ENCODE measurements at places on chromosomes 4 and X.

- DNase-seq = no peak
These were observed 76.9 kb downstream of the RRAGB start for GRCh38 chrX:55794405-55794804.

DNA sequence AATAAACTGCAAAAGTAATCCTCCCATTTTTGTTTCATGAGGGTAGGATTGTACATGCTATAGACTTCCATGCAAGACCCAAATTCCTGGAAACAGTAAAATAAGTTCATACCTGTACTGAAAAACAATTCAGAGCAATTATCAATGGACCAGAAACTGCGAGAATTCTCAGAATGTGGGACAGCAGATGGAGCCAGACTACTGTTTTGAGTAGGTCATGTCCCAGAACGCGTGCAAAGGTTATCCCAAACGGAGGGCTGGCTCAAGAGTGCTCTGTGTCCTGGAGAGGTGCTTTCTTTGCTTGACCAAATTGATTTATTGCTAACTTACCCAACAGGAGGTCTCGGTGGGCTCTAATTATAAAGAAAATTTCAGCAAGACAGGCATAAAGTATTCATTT, 1.7 kb upstream of the MAGEH1 start:
- DNase-seq = no peak

DNA sequence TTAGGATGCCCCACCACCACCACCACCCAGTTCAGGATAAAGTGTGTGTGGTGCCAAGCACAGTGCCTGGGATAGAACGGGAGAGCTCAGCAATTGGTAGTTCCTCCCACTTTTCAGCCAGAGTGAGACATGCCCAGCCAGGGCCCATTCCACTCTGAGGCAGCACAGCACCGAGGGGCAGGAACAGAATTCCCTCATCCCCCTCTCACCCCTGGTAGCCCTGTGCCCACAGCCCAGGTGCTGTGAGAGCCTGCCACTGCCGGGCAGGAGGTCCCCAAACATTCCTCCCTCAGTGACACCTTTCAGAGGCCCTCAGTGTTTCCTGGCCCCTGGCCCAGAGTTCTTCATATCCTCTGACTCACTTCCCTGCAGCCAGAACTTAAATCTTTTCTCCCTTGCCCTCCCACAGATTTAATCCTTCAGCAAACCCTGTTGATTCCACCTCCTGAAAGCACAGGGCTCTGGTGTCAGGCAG, 8.1 kb downstream of the RIPPLY1 start:
- DNase-seq = peak; percentile 15

GRCh38 chrX:31336419-31336818, 264.6 kb upstream of the FTHL17 start:
- no peak for DNase-seq

GRCh38 chr4:115657991-115658650, 544.7 kb upstream of the NDST4 start:
- DNase-seq = no peak

DNA sequence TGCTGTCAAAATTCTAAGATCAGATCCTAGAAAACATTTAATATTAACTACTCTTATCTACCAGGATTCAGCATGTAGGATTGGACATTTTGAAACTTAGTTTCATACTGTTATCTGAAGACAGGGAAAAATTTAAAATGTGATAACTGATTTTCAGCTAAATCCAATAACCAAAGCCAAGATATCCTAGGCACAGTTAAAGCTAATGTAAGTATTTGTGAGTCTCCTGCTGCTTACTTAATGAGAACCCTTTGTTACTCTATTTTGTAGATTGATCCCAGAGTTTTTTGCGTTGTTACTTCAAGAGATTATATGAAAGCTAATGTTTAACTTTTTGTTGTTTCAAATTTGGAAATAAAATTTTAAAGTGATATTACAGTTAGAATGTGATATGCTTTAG, 2.0 kb downstream of the CPE start:
- DNase-seq = no peak

DNA sequence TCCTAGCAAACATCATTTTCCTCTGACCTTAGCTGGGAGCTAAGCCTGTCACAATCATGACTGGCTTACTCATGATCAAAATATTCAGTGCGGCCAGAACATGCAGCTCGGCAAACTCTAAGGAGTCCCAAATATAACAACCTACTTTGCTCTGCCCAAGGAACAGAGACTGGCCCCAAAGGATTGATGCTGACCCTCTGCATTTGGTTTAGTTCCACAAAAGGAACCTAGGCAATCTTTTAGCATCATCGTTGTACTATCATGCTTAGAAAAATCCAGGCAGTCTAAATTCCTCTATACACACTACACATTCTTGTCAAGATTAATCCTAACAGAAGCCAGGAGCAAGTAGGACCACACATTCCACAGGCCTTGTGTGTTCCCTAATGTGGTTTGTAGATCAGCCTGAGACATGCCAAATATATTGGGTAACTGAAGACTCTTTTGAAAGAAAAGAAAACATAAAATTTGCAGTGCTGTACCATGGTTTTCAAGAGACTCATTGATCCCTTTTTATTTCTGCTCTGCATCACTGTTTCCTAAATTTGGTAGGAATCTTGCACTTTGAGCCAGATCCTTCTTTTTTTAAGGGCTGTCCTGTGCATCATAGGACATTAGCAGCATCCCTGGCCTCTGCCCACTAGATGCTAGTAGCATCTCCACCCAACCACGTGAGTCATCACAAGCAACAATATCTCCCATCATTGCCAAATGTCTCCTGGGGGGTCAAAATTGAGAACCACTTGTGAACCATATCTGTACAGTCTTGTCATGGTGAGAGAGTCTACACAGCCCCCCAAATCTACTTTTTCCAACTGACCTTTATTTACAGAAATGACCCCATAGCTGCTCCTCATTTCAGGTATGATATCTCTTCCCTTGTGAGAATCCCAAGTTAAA, 17.6 kb upstream of the CC2D2A start:
- DNase-seq = peak; percentile 65

DNA sequence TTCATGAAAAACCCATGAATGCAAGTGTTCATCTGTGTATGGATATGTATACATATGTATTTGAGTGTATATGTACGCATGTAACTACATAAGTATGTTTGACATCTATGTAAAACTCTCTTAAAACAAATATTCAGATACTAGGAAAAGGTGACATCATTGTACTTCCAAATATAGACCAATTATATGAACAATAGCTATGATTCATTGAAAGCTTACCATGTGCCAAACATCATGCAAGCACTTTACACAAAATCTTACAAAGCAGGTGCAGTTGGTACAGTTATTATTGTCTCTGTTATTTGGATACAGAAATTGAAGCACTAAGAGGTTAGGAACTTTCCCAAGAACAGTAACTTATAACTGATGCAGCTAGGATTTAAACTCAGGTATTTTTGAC, 21.4 kb downstream of the MAGEB17 start:
- no peak for DNase-seq

- DNase-seq = peak; percentile 61
These were observed 587 bp downstream of the CD99 start for GRCh38 chrX:2691543-2692220.

DNA sequence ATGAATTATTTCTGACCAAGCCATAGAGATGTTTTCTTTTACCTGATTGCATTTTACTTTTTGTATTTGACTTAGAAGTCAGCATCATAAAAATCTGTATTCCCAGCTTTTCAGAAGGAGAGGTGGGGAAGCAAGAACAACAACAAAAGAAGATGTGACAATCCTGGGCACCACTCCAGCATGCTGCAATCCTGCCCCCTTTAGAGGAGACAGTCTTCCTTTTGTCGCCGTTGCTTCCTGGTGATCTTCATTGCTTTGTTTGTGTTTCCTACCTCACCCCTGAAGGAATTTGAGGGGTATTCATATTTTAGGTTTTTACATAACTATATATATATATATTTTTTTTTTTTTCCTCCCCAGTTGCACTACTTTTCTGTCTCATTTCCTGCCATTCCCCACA, 3.7 kb downstream of the QRFPR start:
- no peak for DNase-seq

DNA sequence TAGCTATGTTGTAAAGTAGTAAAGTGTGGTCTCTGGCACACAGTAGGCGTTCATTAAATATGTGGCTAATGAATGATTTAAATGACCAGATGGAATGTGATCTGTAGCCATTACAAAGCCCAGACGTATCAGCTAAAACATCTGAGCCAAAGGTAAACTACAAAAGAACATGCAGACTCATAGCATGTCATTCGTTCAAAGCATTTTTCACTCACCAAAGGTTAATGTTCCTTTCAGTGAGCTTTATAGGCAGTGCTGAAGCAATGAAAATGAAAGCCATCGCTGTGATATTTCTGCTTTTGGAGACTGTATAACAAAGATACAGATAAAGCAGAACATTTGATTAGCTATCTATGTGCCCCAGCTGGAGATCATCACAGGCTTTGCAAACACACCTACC, 50.5 kb downstream of the F9 start:
- no peak for DNase-seq

GRCh38 chr4:182554736-182555135, 311.5 kb downstream of the TENM3 start:
- no peak for DNase-seq

GRCh38 chrX:96989830-96990571, 106.3 kb downstream of the RPA4 start:
- no peak for DNase-seq

DNA sequence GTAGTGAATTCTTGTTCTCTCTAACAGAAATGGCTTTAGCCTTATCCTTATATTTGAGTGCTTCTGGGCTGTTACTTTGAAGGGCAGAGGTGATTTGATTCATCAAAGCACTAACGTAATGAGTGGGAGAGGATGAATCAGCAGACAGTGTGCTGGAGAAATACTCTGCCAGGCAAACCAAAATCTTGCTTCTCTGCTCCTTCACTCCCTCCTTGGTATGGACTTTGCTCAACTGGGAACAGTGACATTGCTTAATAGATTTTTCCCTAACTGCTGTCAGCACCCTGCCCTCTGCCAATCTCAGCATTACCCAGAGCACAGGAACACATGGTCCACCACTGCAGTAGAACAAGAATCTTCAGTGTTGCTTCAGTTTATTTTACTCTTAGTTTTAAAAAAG, 56.0 kb downstream of the PDLIM5 start:
- DNase-seq = peak; percentile 29

DNA sequence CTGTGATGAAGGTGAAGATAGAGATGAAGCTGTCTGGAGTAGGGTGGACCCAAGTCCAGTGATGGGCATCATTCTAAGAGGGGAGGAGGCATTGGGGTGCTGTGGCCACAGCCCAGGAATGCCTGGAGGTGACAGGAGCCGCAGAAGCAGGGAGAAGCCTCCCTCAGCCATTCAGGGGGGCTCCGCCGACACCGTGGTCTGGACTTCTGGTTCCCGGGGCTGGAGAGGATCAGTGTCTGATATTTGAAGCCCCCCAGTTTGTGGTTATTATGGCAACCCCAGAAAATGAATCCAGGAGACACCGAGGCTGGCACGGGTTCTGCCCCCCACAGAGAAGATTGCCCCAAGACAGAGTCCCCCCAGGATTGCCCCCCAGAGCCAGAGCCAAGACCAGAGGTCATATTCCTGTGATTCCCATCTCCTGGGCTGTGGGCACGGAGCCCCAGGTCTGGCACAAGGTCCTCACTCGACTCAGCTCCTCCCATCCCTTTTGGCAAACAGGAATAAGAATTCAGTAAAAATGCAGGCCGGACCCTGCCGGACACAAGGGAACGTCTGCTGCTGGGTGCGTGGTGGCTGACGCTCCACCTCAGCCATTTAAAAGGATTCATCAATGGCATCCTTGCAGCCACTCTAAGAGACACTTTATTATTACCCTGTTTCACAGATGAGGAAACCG, 116.6 kb downstream of the CPZ start:
- no peak for DNase-seq

GRCh38 chr4:40225497-40225896, 28.7 kb downstream of the RHOH start:
- DNase-seq = no peak

DNA sequence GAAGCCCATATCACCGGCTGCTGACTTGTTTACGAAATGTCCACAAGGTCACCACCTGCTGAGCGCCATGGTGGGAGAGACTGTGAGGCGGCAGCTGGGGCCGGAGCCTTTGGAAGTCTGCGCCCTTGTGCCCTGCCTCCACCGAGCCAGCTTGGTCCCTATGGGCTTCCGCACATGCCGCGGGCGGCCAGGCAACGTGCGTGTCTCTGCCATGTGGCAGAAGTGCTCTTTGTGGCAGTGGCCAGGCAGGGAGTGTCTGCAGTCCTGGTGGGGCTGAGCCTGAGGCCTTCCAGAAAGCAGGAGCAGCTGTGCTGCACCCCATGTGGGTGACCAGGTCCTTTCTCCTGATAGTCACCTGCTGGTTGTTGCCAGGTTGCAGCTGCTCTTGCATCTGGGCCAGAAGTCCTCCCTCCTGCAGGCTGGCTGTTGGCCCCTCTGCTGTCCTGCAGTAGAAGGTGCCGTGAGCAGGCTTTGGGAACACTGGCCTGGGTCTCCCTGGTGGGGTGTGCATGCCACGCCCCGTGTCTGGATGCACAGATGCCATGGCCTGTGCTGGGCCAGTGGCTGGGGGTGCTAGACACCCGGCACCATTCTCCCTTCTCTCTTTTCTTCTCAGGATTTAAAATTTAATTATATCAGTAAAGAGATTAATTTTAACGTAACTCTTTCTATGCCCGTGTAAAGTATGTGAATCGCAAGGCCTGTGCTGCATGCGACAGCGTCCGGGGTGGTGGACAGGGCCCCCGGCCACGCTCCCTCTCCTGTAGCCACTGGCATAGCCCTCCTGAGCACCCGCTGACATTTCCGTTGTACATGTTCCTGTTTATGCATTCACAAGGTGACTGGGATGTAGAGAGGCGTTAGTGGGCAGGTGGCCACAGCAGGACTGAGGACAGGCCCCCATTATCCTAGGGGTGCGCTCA, 8.7 kb upstream of the MSANTD1 start:
- DNase-seq = no peak
